ENCODE measurements at places on chromosomes 5 and 9.

DNA sequence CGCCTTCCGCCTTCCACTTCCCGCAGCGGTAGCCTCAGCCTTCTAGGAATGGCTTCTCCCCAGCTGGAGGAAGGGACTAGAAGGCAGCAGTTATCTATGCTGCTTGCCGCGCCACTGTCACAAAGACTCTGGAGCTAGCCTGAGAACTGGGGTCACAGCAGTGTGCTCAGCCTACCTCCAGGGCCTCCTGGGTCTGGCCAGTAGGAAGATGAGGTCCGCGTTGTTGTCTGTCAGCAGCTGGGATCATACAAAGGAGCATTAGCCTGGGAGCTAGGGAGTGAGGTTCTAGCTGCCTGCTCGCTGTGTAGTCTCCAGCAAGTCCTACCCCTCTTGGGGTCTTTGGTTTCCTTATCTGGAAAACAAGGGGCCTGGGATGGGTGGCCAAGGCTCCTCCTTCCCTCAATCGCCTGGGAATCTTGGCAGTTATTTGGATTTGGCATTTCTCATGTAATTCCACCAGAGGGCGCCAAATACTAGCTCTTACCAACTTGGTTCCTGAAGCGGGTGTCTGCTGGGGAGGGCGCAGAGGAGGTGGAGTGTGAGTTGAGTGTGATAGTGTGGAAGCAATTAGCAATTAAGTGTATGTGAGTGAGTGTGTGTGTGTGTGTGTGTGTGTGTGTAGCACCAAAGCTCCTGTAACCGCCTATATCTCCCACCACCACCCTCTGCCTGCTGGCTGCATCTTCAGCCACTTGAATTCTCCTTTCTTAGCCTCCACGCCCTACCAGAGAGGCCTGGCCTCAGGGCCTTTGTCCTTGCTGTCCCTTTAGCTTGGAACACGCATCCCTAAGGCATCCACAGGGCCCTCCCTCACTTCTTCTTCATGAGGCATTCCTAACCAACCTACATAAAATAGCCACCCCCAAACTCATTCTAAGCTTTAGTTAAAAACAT is 97.1 kb downstream of the ENTREP1 start:
- DNase-seq = peak; percentile 10

DNA sequence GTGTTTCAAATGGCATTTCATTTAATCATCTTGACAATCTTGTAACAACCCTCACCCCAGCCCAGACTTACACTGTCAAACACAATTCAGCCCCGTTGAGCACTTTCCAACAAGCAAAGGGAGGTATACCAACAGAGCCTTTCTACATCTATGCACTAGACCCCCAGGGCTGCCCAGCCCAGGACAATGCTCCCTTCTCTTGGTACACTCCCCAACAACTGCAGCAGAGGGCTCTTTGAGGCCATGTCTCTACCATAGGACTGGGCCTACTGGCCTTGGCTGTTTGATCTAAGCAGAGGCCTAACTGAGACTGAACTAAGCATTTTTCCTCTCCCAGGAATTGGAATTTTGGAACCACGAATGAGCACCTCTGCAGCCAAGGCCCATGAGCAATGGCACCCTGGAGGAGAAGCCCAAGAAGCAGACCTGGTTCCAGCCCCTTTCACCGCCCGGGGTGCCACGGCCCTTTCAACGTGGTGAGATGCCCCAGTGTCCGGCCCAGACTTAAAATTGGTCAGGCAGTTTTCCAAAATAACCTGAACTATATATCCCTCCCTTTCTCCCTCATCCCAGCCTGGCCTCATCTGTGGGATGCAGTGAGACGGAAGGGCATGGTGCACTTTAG is 43.6 kb downstream of the B4GALT1 start:
- DNase-seq = no peak

DNA sequence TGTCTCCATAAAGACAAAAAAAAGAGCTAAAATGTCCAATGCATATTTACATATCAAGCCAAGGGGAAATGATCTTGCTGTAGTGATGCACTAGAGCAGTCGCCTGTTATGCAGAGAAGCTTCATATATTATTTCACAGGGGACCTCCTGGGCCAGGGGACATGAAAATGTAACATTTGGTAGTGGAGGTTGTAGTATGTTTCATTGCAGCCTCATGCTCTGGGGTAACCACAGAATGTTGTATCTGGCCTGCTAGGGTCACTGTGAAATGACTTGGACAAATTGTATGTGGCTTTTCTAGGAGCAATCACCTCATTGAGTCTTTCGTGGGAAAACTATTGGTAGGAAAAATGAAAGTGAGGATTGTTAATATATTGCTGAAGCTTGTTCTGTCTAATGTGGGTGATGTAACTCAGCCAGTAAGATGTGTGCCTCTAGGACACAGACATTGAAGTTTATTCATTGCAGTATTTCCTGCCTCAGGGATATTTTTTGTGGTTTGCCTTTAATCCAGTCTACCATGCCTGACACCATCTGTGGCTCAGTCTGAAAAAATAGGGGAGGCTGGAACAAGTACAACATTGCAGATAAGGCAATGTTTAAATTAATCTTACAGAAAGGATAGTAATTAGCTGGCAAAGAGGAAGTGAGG is 430.8 kb upstream of the TNC start:
- no peak for DNase-seq

GRCh38 chr9:133478851-133479711 is at the start of gene SLC2A6:
TSS of gene SLC2A6 (minus strand) at chr9:133479099. CDS start at chr9:133479059, 40 bp downstream.
- DNase-seq = peak; percentile 69

GRCh38 chr5:136028782-136029742 is at the start of gene TGFBI:
TSS of gene TGFBI (plus strand) at chr5:136028988. CDS start at chr5:136029056, 68 bp downstream.
- no peak for DNase-seq

- DNase-seq = no peak
These were observed 6.8 kb upstream of the NTNG2 start for GRCh38 chr9:132154863-132155567.

Measured in stimulated activated CD8-positive, alpha-beta memory T cell treated with anti-CD3 and anti-CD28 coated beads, Interleukin-12 subunit alpha, Interleukin-12 subunit beta, amount 100 ng/mL, for 1 hour (primary cell).